Smooth muscle cell of the pulmonary artery (primary cell): ENCODE measurements at places on chromosomes 12 and 14. TPM values are rescaled to one million over a fixed set of nuclear protein-coding genes. Genes with fewer than 3 reads are reported as not detected.

Gene CDCA3
- 3.5 and 6.3 TPM in 2 replicates for total RNA-seq

Gene EMC9
- 11.4 and 14.0 TPM in 2 replicates for total RNA-seq

Gene FGF6
- not detected in 2 replicates for total RNA-seq

Gene CSRP2
- 17.8 and 19.0 TPM in 2 replicates for total RNA-seq
